ENCODE measurements at places on chromosomes 7 and 10.

DNA sequence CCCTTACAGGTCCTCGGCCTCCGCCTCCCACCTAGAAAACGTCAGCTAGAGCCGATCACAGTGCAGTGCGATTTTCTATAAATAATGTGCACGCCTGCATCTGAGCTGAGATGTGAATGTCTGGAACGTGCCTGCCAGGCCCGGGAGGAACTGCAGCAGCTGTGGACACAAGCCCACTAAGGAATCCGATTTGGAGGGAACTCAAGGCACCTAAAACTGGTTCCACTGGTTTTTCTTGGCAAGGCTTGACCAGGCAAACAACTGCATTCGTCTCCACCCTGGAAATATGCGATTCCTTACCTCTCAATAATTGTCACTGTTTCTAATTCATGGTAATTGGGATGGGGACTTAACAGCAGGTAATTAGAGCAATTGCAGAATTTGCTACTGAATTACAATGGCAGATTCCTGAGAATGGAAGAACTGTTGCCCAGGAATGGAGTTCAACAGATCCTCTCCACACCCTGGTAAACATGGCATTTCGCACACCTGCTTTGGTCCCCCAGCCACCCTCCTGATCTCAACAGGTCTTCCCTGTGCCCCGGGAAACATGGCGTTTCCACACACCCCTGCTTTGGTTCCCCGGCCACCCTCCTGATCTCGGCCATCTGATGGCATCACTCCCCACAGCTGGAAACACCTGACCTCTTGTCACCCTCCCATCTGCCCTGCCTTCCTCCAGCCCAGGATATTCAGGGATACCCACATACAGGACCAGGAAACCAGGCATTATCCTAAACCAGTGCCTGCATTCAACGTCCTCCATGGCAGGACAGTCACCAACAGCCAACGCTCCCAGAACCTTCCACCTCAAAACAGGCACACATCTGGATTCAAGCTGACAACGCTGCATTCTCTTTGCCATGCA is 76.0 kb downstream of the DIP2C start:
- DNase-seq: no peak

GRCh38 chr7:34454381-34454780 is 203.6 kb upstream of the NPSR1 start:
- DNase-seq: no peak

- DNase-seq: no peak
Observed at GRCh38 chr10:28256776-28257175, 46.1 kb downstream of the MPP7 start.

- peak; percentile 81 for DNase-seq
Observed at GRCh38 chr10:7107285-7107684, 303.5 kb downstream of the SFMBT2 start.

GRCh38 chr7:82156893-82157292 is 286.7 kb downstream of the CACNA2D1 start:
- no peak for DNase-seq

DNA sequence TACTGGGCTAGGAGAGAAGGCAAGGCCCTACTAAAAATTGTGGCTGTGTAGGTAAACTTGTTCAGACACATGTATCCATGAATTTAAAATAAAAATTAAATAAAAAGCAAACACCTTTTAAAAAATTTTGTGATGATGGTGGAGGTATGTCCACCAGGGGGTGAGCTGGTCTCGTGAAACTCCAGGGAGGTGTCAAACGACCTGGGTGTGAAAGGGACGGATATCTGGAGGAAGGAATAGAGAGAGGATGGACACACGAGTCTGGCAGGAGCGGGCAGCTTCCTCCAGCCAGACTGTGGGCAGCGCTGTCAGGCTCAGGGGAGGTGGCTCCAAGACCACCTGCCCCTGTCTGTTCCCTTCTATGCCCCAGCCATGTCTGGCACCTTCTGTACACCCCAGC is 34.8 kb upstream of the DMBT1 start:
- DNase-seq: no peak

DNA sequence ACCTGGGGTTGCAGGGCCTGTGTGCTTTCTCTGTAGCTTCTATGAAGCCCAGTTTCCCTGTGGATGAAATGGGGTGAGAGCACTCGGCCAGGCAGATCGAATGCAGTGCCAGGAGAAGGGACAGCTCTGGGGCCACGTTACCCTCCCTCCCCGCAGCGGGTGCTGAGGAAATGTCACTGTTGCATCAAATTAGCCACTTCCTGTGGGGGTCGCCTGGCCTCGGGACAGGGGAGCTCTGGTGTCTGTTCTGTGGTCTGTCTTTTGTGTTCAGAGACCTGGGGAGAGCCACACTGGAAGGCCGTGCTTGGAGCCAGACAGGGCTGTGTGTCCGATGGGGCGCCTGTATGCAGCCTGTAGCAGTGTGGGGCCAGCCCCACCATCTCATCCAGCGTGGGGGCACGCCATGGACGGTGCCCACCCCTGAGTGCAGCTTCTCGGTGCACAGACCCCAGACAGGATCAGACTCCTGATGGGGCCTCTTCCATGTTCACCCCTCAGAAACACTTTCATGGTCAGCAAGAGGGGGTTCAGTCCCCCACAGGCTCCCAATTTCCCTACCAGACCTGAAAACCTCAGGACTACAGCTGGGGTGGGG is 13.6 kb downstream of the TTYH3 start:
- DNase-seq: no peak

DNA sequence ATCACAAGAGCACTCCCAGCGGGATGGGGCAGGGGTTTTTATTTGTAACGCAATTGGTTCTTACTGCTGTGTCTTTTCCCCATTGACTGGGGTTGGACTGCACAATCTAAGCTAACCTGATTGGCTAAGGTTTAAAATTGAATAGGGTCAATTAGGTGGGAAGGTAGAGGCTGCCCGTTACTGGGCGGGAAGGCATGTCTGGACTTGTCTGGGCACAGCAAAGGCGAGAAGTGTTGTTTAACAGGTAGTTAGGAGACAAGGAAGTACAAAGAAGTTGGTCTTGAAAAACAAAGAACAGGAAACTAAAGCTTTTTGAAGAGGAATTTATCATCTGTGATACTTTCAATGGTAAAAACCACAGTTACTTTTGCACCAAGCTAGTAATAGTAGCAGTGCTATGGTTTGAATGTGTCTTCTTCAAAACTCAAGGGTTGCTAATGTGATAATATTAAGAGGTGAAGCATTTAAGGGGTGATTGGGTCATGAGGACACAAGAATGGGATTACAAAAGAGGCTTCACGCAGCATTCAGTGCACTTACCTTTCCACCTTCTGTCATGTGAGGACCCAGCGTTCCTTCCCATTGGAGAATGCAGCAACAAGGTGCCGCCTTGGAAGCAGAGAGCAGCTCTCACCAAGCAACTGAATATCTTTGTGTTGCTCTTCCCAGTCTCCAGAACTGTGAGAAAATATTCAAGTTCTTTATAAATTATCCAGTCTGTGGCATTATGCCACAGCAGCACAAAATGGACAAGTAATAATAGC is 875.5 kb upstream of the SORCS1 start:
- no peak for DNase-seq

DNA sequence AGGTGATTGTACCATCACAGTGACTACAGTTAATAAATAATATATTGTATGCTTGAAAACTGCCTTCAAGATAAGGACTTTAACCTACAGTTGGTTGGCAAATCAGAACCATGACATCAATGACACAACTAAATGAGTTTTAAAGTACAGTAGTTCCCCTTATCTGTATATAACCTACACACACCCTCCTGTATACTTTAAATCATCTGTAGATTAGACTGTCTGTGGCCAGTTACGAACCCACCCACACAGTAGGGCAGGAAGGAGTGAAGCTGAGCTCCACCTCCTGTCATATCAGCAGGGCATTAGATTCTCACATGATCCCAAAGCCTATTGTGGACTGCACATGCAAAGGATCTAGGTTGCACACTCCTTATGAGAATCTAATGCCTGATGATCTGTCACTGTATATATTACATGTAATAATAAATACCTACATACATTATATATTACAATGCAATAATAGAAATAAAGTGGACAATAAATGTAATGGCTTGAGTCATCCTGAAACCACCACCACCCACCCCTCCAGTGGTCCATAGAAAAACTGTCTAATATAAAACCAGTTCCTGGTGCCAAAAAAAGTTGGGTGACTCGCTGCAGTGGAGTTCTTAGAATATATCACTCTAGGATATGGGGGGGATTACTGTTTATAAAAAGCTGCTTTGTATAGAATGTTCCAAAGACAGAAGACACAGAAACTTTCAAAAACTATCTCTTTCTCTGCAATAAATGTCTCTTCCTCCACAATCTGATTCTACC is 5.6 kb downstream of the TPK1 start:
- DNase-seq: no peak

- no peak for DNase-seq
Observed at GRCh38 chr10:126137562-126138221, 241.3 kb downstream of the FANK1 start.

- DNase-seq: no peak
Observed at GRCh38 chr10:81875467-81876252, 666 bp downstream of the NRG3 start.

- DNase-seq: no peak
Observed at GRCh38 chr10:86317949-86318725, 48.5 kb downstream of the GRID1 start.

- DNase-seq: no peak
Observed at GRCh38 chr7:130909161-130909836, 175.3 kb upstream of the KLF14 start.

DNA sequence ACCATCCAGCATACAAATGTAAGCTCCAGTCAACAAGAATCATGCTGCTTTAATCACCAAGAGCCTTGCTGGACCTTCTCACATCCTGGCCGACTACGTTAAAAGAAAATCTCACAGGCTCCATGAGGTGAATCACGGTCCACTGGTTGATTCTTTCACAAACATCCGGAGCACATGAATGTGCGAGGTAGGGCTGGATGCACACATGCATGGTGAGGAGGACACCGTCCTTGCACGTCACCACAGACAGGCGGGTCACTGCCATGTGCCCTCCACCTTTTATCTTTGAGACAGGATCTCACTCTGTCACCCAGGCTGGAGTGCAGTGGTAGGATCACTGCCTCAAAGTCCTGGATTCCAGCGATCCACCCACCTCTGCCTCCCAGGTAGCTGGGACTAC is 265.1 kb downstream of the PARD3 start:
- no peak for DNase-seq

DNA sequence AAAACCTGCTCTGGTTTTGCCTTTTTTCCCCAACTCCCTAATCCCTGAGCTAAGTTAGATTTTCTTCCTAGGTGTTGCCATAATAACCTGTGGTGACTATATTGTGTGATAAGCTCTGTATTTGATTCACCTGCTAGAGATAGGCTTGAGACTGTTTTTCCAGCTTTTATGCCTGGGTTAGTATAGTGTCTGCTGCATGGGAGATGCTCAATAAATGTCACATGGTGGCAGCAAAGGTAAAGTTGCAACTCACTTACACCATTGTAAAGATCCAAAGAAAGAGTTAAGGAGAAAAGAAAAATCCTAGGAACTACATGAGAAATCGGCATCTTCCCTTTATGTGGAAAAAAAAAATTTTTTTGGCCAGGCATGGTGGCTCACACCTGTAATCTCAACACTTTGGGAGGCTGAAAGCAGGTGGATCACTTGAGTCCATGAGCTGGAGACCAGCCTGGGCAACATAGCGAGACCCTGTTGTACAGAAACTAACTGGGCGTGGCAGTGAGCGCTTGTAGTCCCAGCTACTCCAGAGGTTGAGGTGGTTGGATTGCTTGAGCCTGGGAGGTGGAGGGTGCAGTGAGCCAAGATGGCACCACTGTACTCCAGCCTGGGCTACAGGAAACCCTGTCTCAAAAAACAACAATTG is 3.7 kb downstream of the CCNJ start:
- no peak for DNase-seq

DNA sequence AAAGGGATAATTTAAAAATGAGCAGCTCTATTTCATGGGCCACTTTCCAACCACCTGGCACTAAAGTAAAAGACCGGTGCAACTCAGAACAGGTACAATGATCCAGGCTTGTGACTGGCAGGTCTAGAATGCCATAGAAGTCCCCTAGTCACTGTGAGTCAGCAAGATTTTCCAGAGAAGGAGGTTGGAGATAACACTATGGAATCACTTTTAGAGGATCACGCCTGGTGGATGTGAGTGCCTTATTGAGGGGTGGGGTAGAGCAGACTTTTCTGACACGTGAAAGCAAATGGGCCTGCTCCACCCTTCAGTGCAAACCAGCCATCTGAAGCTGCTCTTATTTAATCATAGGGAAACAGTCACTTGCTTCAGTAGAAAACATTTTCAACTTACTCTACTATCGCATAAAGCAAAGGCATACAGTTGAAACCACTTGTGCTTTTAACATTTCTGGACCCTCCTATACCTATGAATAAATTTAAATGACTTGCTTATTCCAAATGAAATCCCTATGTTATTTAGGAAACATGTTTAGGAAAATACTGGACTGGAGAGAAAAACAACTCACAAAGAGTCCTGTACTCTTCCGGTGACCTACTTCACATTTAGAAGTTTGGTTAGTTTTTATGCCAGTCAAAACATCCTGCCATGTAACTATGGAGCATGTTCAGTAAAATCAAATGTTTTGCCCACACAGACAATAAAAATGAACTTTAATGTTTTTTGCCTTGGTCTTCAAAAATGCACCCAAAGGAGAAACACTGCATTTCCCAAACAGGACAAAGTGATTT is 21.5 kb upstream of the AKR1C1 start:
- no peak for DNase-seq

GRCh38 chr7:14419531-14419930 is 430.1 kb upstream of the ETV1 start:
- no peak for DNase-seq

DNA sequence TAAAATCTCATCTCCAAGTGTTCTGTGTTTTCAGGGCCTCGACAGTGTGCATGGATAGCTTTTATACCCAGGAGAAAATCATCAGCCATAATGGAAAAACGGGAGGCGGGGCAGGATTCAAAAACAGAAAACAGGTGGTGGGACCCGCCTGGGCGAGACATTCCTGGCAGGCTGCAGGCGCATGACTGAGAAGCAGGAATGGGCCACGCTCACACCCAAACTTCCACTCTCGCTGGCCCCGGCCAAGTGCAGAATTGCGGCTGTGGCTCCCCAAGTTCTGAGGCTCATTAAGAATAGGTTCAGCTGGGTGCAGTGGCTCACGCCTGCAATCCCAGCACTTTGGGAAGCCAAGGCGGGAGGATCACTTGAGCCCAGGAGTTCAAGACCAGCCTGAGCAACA is 60.6 kb downstream of the C10orf143 start:
- no peak for DNase-seq

- DNase-seq: no peak
Observed at GRCh38 chr7:135109562-135109961, 38.3 kb upstream of the TMEM140 start.

DNA sequence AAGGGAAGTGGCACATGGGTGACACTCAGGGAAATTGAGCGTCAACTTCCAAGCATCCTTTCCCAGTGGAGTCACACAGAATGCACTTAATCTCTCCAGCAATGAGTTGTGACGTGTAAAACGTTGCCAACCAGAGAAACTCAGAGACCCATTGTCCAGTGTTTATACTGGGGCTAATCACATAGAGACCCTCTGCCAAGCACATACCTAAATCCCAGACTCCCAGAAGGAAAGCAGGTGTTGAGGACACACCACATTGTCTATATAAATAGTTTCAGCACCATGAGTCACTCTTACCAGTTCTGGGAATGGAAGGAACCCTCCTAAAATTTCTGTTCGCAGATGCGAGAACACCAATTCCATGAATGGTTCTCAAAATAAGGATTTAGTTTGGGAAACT is 76.4 kb upstream of the BET1 start:
- DNase-seq: no peak

Measured in skeletal muscle cell (primary cell).